ENCODE measurements at places on chromosomes 3 and 15.
A peak's percentile ranks its signal among the peaks of the same experiment; 100 is the strongest.

DNA sequence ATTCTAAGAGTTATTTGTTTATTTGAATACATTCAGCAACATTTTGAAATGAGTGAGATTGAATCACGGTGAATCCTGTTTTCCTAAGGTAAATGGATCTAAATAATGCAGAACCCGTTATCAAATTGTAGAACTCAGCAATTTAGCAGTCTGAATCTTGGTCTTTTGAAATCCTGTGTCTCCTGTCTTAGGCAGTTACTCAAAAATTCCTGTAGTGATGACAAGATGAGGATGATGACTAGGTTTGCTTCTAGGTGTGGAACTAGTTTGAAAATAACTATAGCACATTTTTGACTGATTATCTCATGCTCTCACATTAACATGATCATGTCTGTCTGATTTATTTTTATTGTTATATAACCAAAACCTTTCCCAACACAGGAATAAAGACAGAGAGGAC, 115.0 kb downstream of the RAP2B start:
- DNase-seq: no peak

DNA sequence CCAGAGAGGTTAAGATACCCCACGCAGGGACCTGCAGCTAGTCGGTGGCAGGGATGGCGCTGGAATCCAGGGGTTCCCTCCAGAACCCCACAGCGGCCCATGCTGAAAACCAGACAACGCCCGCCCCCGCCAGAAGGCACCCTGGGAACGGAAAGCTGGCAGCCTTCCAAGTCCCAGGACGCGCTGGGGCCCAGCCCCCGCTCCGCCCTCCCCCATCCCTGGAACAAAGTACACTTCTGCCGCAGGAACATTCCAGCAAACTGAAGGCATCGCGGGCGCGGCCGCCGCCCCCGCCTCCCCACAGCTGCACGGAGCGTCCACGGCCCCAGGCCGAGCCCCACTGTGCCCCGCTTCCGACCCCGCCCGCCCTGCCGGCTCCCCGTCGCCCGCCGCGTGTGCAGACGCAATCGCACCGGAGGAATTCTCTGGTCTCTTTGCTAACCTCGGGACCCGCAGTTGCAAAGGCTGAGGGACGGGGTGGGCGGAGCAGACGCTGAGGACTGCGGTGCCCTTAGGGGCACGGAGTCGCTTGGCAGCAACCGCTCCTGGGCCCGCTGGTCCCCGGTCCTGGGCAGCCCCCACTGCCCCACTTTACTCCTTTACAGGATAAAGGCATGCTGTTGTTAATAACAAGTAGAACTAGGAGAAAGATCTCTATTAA, 44.8 kb upstream of the RNU6-1 start:
- peak; percentile 80 for DNase-seq

GRCh38 chr3:170477395-170477794, 58.7 kb downstream of the CLDN11 start:
- DNase-seq: no peak

DNA sequence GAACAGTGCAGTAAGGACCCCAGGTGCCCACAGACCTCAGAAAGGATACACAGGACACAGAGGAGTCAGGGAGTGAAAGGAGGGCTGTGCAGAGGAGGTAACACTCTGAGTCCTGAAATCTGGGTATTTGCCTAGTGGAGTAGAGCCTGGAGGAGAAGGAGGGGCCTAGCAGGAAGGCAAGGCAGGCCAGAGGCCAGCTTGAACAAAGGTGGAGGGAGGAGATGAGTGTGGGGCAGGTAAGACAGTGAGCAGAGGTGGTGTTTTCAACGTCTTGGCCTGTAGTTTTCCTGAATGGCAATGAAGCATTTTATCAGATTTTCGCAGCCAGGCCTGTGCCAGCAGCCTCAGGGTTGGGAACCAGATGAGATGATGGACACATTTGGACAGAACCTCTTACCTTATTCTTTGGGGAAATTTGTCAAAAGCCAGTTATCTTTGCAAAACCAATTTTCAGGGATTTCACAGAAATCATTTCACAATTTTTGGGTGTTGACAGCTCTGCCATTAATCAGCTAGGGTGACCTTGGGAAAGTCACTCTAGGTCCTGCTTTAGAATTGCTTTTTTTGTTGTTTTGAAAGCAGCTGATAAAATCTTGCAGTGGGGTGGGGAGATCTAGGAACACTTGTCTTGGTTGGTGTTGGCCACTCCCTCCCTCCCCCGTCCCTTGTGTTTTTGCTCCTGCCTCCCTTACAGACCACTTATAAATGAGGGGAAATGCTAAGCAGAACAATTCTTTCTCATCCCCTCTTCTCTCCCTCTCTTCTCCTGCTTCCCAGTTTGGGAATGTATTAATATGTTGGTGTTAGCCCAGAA, 38.4 kb downstream of the SPSB4 start:
- DNase-seq: peak; percentile 66

- DNase-seq: peak; percentile 56
These were observed 5.7 kb upstream of the CNTN6 start for GRCh38 chr3:1087066-1087560.

DNA sequence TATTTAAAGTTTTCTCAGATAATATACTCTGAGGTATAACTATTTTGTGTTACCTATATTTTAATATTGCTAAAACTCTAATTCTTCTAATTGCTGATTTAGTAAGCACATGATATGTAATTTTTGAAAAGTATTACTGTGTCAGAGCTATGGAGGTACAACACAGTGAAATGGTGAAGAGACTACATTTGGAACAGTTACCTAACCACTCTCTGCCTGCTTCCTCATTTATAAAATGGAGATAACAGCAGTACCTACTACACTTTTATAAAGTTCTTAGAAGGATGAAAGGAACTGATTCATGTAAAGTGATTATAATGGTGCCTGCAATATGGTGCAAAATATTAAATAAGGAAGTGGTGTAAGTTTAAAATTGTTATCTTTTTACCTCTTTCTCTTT, 16.3 kb upstream of the NEK10 start:
- DNase-seq: no peak

GRCh38 chr3:23659840-23660430, 145.8 kb upstream of the UBE2E1 start:
- DNase-seq: no peak

- DNase-seq: no peak
These were observed 32.5 kb upstream of the TATDN2 start for GRCh38 chr3:10215578-10216368.

- DNase-seq: no peak
These were observed 4.1 kb upstream of the CHRNA3 start for GRCh38 chr15:78624651-78625590.

- DNase-seq: no peak
These were observed 28.5 kb downstream of the RFTN1 start for GRCh38 chr3:16484984-16485383.

GRCh38 chr15:89356634-89357298, 22.1 kb upstream of the POLG start:
- no peak for DNase-seq

- DNase-seq: peak; percentile 79
These were observed 9.1 kb downstream of the MRPS11 start for GRCh38 chr15:88476635-88477060.

DNA sequence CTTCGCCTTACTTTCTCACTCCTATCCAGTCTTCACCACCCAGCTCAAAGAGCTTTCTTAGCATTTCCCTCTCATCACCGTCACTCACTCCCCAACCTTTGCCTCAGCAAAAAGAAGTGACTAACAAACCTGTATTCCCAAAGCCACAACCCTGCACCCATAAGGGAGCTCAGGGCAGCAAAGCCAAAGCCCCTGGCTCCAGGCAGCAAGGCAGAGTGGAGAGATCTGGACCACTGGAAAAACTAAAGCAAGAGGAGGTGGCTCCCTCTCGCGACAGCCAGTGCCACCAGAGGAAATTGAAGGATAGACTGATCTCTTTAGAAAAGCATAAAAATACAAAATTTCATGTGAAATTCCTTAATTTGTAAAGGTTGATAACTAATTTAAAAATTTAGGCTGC, 25.1 kb upstream of the CDCP1 start:
- DNase-seq: no peak

DNA sequence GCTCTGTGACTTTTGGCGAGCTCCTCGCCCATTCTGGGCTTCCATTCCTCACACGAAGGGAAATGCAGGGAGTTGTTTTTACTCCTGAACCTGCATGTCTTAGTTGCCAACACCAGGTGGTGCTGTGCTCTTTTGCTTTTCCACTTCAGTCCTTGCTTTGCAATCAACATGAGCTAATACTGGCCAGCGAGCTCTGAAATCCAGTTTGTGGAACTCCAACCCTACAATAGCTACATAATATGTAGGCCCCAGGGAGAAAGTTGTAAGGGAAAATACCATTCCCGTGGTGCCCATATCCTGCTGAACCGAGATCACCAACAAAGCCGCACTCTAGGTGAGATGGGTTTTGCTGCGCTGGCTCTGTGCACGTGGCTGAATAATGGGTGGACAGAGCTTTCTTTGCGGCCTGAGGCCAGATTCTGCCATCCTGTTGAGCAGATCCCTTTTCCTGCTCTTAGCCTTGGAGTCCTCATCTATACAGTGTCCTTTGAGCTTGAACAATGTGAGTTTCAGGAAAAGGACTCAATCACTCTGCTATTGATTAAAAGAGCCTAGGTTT, 25.0 kb downstream of the LSM3 start:
- peak; percentile 86 for DNase-seq

DNA sequence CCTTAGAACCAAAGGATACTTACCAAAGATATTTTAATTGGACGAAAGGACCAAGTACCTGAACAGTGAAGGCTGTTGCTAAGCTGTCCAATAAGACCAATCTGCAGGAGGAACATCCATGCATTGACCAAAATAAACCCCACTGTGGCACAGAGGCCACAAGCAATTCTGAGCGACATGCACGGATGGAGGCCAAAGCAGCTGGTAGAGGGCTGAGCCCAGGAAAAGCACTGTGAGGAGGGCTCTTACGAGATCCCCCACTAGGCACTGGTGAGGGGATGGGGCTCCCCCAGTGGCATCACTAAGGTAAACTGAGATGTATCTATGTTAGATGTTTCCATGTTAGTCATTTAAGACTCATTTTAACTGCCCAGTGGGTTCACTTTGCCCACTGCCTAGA, 720.2 kb upstream of the LMCD1 start:
- DNase-seq: no peak
